ENCODE measurements at places on chromosomes 5 and 9. TPM values are rescaled to one million over a fixed set of nuclear protein-coding genes. Genes with fewer than 3 reads are reported as not detected.
A peak's percentile ranks its signal among the peaks of the same experiment; 100 is the strongest.

GRCh38 chr9:4092793-4093709, 206.8 kb downstream of the GLIS3 start:
- no peak overlapping the region for H3K4me3 ChIP-seq
- peak overlapping the region; percentile 39 for H3K27ac ChIP-seq
- H3K4me1 ChIP-seq, result no peaks in the 10 kb centered on the region
- no peak for DNase-seq
- H3K36me3 ChIP-seq, result no peaks in the 10 kb centered on the region
- no peaks in the 10 kb centered on the region for H3K27me3 ChIP-seq

The MOB3B gene
- 22.5 TPM for total RNA-seq

DNA sequence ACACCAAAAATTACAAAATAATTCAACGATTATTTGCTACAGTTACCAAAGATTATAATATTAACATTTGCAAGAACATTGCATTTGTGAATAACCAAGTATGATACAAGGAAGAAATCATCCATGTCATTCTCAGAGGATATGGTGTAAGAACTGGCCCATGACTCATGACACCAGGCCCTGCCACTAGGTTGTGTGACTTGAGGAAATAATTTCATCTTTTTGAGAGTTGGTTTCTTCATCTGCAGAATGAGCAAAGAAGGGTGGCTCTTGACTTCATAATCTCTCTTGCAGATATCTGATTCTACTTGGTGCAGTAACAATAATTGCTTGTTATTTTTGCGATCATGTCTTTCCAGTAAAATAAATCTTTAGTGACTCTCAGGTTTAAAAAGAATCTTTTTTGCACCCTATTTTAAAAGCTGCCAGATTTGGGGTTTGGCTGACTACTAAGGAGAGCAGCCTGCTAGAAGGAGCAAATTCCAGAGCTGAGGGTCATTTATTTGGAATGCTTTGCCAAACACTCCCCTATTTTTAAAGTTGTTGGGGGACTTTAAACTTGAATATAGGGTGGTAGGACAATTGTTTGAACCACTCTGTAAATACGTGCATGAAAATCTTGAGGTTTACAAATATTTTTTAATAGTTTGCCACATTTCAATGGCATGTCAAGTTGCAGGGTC, 23.5 kb downstream of the ITGA1 start:
- no peak overlapping the region for H3K4me3 ChIP-seq
- H3K27me3 ChIP-seq, result no peaks in the 10 kb centered on the region
- H3K4me1 ChIP-seq, result no peaks in the 10 kb centered on the region
- H3K36me3 ChIP-seq, result no peaks in the 10 kb centered on the region

The POU5F2 gene
- total RNA-seq, result 1.8 TPM

The ADAMTS2 gene
- 13.6 TPM for total RNA-seq

- no peaks in the 10 kb centered on the region for H3K27me3 ChIP-seq
- H3K4me3 ChIP-seq, result peak within 1 kb of the TSS; percentile 13
- no peak for DNase-seq
- H3K27ac ChIP-seq, result no peak within 1 kb of the TSS
- H3K4me1 ChIP-seq, result no peaks in the 10 kb centered on the region
- no peaks in the 10 kb centered on the region for H3K36me3 ChIP-seq
Observed at GRCh38 chr9:92404042-92404836, at the start of gene OGN. OGN (minus strand) TSS chr9:92404578; CDS start chr9:92403407, 1,171 bp downstream.

DNA sequence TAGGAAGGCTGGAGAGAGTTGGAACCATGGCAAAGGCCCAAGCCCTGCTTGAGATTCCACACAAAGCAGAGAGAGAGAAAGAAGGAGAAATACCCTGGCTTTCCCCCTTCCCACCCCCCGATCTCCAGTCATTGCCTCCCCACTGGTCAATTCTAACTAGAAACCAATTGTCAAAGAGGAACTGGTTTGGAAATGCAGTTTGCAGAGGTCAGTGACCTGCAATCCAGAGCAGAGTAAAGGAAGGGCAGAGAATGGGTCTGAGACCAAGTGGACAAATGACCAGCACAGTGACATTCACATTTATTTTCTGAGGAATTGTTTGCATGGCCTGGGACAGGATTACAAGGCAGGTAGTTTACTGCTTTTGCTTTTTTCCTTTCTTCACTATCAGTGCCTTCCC, 37.5 kb upstream of the ZFYVE16 start:
- H3K27ac ChIP-seq, result no peak overlapping the region
- DNase-seq, result no peak
- H3K4me1 ChIP-seq, result no peaks in the 10 kb centered on the region

- no peak for DNase-seq
- no peaks in the 10 kb centered on the region for H3K27me3 ChIP-seq
- no peaks in the 10 kb centered on the region for H3K4me1 ChIP-seq
- H3K4me3 ChIP-seq, result no peak overlapping the region
- no peaks in the 10 kb centered on the region for H3K36me3 ChIP-seq
Observed at GRCh38 chr9:110081395-110081794, 126.6 kb downstream of the C9orf152 start.

- H3K4me1 ChIP-seq, result no peaks in the 10 kb centered on the region
- no peak for DNase-seq
- H3K4me3 ChIP-seq, result no peak overlapping the region
- no peaks in the 10 kb centered on the region for H3K36me3 ChIP-seq
- no peak overlapping the region for H3K27ac ChIP-seq
Observed at GRCh38 chr9:105405514-105406131, 42.2 kb upstream of the FSD1L start.

The NUTM2G gene
- not detected for total RNA-seq

The LCN15 gene
- not detected for total RNA-seq

- DNase-seq, result no peak
- no peak overlapping the region for H3K4me3 ChIP-seq
- H3K27ac ChIP-seq, result no peak overlapping the region
- H3K4me1 ChIP-seq, result no peaks in the 10 kb centered on the region
- no peaks in the 10 kb centered on the region for H3K36me3 ChIP-seq
Observed at GRCh38 chr5:120901199-120901598, 437.1 kb downstream of the PRR16 start.

DNA sequence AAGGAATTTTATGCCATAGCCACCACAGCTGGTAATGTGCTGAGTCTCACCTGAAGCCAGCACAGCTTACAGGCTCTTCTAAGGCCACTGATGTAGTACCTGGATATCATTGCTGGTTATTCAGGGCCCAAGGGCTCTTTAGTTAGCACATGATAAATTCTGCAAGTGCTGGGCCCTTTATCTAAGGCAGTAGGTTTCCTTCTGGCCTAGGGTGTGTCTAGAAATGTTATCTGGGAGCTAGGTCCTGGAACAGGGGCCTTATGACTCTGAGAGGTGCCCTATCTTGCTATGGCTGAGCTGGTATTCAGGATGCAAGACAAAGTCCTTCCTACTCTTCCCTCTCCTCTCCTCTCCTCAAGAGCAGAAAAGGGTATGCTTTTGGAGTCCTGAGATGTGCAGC, 1424.5 kb upstream of the NUDT12 start:
- no peak overlapping the region for H3K27ac ChIP-seq
- H3K27me3 ChIP-seq, result no peaks in the 10 kb centered on the region
- H3K4me1 ChIP-seq, result no peaks in the 10 kb centered on the region
- no peaks in the 10 kb centered on the region for H3K36me3 ChIP-seq
- no peak overlapping the region for H3K4me3 ChIP-seq

DNA sequence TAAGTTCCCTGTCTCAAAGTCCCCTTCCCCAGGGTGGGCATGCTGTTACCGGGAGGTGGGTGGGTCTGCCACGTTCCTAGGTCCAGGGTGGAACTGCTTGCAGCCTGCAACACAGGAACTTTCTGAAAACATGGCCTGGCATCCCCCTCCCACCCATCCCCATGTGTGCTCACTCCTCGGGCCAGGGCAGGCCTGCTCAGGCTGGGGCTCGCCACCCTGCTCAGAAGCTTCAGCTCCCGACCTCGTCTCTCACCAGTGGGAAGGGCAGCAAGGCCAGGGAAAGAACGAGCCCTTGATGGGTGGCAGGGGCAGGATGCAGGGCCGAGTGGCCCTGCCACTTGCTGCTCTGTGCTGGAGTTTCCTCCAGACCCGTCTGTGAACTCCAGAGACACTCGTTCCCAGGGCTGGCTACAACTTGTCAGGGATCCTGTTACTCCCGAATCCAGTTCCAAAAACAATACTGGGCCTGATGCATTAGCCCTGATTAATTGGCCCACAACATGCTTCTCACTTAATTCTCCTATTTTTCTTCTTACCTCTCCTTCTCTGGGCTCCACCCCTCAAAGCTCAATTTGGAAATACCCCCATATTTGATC, 197.3 kb downstream of the SLIT3 start:
- no peaks in the 10 kb centered on the region for H3K4me1 ChIP-seq
- DNase-seq, result no peak
- no peak overlapping the region for H3K4me3 ChIP-seq
- no peak overlapping the region for H3K27ac ChIP-seq
- no peaks in the 10 kb centered on the region for H3K36me3 ChIP-seq

DNA sequence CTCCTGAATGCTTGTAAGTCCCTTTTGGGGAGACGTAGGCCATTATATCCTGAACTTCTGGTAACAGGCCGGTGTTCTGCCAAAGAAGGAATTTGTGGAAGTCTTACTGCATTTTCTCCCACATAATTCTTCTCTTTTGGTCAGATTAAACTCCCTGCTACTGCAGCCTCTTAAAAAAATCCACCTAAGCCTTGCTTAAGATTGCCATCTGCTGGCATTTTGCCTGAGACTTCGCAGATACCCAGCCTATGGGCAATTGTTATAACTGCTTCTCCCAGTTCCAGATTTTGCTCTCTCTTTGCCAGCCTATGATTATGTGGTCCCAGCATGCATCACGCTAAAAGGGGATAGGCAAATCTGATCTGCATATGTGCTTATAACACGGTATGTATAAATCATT, 391.6 kb upstream of the CHD1 start:
- no peak overlapping the region for H3K27ac ChIP-seq
- no peaks in the 10 kb centered on the region for H3K36me3 ChIP-seq
- H3K4me1 ChIP-seq, result no peaks in the 10 kb centered on the region
- DNase-seq, result peak; percentile 42

DNA sequence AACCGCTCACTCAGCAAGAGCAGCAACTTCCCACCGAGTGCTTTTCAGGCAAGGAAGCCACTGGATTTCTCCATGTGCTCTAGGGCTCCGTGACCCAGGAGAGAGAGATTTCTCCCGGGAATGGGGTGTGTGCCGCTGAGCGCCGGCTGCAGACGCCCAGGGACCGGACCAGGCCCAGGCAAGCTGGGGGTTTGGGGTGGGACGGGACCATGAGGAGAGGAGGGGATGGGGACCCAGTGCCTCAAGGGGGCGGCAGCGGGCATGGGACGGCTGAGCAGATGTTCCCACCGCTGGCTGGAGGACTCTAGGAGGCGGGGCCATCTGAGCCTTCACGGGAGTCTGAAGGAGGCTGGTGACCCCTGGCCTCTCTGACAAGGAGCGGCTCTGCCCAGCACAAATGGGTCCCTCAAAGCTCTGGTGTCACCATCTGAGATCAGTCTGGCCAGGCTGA, 8.5 kb downstream of the LCN9 start:
- H3K36me3 ChIP-seq, result no peaks in the 10 kb centered on the region
- no peak overlapping the region for H3K4me3 ChIP-seq
- H3K27me3 ChIP-seq, result no peaks in the 10 kb centered on the region
- no peaks in the 10 kb centered on the region for H3K4me1 ChIP-seq

The CD180 gene
- 3.3 TPM for total RNA-seq

The CRHBP gene
- 8.6 TPM for total RNA-seq

GRCh38 chr5:135136546-135136945, 102.5 kb upstream of the PITX1 start:
- H3K27ac ChIP-seq, result no peak overlapping the region
- no peaks in the 10 kb centered on the region for H3K36me3 ChIP-seq
- no peak overlapping the region for H3K4me3 ChIP-seq
- no peaks in the 10 kb centered on the region for H3K4me1 ChIP-seq
- no peaks in the 10 kb centered on the region for H3K27me3 ChIP-seq

The SLC6A3 gene
- total RNA-seq, result 0.54 TPM

The RASGRF2 gene
- 14.7 TPM for total RNA-seq

GRCh38 chr9:3455717-3456116, 70.1 kb downstream of the RFX3 start:
- H3K27me3 ChIP-seq, result no peaks in the 10 kb centered on the region
- no peak overlapping the region for H3K4me3 ChIP-seq
- H3K27ac ChIP-seq, result no peak overlapping the region

DNA sequence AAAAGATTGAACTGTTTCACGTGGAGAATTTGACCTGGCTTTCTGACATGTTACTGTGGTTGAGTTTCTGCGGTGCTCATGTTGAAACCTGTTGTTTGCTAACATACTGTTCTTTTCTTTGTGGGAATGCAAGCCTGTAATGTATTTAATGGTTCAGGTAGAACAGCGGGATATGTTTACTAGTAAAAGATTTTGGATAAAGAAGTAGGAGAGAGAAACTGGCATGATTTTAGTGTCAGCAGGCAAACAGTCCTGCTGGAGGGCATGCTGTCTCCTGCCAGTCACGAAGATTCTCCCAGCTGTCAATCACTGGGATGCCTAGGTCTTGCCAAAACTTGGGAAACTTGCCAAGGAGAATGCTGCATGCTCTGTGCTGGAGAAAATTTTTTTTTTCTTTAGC, 263.5 kb downstream of the TAF11L14 start:
- H3K27me3 ChIP-seq, result no peaks in the 10 kb centered on the region
- no peak overlapping the region for H3K27ac ChIP-seq
- no peaks in the 10 kb centered on the region for H3K36me3 ChIP-seq
- no peaks in the 10 kb centered on the region for H3K4me1 ChIP-seq
- no peak for DNase-seq

- H3K27me3 ChIP-seq, result no peaks in the 10 kb centered on the region
- DNase-seq, result peak; percentile 43
- H3K4me3 ChIP-seq, result no peak overlapping the region
- H3K27ac ChIP-seq, result no peak overlapping the region
- H3K4me1 ChIP-seq, result no peaks in the 10 kb centered on the region
Observed at GRCh38 chr5:67338421-67338820, 141.8 kb upstream of the CD180 start.

- H3K4me3 ChIP-seq, result peak within 1 kb of the TSS; percentile 98
- H3K27me3 ChIP-seq, result no peaks in the 10 kb centered on the region
- DNase-seq, result peak; percentile 96
- H3K4me1 ChIP-seq, result no peaks in the 10 kb centered on the region
Observed at GRCh38 chr9:26946753-26947727, at the start of gene PLAA. PLAA (minus strand) TSS chr9:26947242; CDS start chr9:26947045, 197 bp downstream.

DNA sequence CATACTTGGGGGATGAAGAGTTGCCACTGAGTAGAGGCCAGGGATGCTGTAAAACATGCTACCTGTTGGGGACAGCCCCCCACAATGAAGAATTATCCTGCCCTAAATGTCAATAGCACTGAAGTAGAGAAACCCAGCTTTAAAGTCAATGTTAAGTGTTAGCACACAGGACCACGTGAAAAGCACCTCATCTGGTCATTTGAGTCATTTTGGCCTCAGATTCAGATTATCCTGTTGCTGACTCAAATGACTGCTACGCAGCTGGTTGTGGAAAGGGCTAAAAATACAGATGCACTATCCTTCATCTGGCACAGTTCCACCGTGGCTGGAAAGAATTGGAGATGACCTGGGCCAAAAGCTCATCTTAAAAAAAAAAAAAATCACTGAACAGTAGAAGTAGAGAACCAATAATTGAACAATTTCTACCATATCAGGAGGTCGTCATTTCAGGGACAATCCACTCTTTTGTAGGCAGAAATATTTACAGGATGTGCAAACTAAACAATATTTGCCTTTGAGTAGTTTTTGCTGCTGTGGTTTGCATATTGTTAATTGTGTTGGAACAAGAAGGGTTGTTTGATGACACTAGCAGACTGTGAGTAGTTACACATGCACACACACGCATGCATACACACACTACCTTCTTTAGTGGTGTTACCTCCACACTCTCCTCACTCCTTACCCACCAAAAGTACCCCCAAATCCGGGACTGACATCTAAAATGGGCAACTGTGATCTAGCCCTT, 195.3 kb upstream of the KLF9 start:
- no peaks in the 10 kb centered on the region for H3K4me1 ChIP-seq
- H3K27ac ChIP-seq, result no peak overlapping the region
- H3K27me3 ChIP-seq, result no peaks in the 10 kb centered on the region
- no peaks in the 10 kb centered on the region for H3K36me3 ChIP-seq

- peaks cover 2% of the 10 kb centered on the region for H3K4me1 ChIP-seq
- H3K27ac ChIP-seq, result no peak overlapping the region
- DNase-seq, result no peak
- H3K27me3 ChIP-seq, result no peaks in the 10 kb centered on the region
Observed at GRCh38 chr5:133708331-133708850, 96.0 kb upstream of the FSTL4 start.

The GABRP gene
- total RNA-seq, result 33.1 TPM
